ENCODE measurements at places on chromosomes 6 and 20.
A peak's percentile ranks its signal among the peaks of the same experiment; 100 is the strongest.

GRCh38 chr20:42742926-42743325, 446.8 kb downstream of the PTPRT start:
- H3K36me3 ChIP-seq, result no peaks in the 10 kb centered on the region
- no peaks in the 10 kb centered on the region for H3K4me1 ChIP-seq
- no peak overlapping the region for H3K4me3 ChIP-seq
- no peaks in the 10 kb centered on the region for H3K27me3 ChIP-seq
- H3K27ac ChIP-seq, result no peak overlapping the region

GRCh38 chr6:37936906-37937305, 117.4 kb downstream of the ZFAND3 start:
- no peaks in the 10 kb centered on the region for H3K27me3 ChIP-seq
- H3K36me3 ChIP-seq, result no peaks in the 10 kb centered on the region
- H3K4me3 ChIP-seq, result no peak overlapping the region
- H3K4me1 ChIP-seq, result no peaks in the 10 kb centered on the region
- peak; percentile 8 for DNase-seq

DNA sequence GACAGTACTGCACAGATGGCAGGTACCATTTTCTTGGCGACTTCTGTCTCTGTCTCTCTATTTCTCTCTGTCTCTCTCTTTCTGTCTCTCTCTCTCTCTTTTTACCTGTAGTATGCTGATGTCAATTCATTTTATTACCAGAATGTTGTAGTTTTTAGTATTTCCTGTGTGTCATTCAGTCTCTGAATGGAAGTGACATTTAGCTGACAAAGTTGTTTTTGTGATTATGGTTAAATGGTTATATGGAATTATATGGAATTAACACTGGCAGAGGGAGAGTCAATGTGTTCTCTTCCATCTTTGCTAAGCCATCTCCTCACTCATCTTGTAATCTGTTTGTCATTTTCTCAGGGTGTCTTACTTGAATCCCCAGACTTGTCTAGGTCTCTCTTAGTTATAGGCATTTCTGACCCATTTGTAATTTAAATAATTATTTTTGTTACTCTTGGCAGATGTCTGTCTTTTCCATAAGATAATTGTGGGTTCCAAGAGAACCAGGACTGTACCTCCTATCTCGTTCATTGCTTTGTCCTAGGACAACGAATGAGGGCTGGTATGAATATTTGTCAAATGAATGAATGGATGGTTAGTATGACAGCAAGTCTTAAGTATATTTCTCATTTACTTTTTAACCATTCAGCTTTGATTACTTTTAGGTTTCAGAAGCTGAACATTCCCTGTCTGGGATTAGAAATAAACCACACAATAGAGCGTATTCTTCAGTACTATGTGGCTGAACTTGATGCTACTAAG, 64.4 kb downstream of the DNAH8 start:
- H3K36me3 ChIP-seq, result no peaks in the 10 kb centered on the region
- no peak overlapping the region for H3K27ac ChIP-seq
- no peaks in the 10 kb centered on the region for H3K27me3 ChIP-seq
- no peak for DNase-seq
- H3K4me3 ChIP-seq, result no peak overlapping the region
- no peaks in the 10 kb centered on the region for H3K4me1 ChIP-seq

GRCh38 chr20:49575551-49576060, 7.7 kb upstream of the PTGIS start:
- H3K36me3 ChIP-seq, result no peaks in the 10 kb centered on the region
- peaks cover 11% of the 10 kb centered on the region for H3K27me3 ChIP-seq
- H3K4me1 ChIP-seq, result peaks cover 2% of the 10 kb centered on the region
- H3K27ac ChIP-seq, result no peak overlapping the region

- H3K4me1 ChIP-seq, result peaks cover 21% of the 10 kb centered on the region
- H3K27me3 ChIP-seq, result no peaks in the 10 kb centered on the region
- no peak for DNase-seq
- no peak overlapping the region for H3K27ac ChIP-seq
These were observed 86.4 kb downstream of the ZHX3 start for GRCh38 chr20:41231136-41231535.

DNA sequence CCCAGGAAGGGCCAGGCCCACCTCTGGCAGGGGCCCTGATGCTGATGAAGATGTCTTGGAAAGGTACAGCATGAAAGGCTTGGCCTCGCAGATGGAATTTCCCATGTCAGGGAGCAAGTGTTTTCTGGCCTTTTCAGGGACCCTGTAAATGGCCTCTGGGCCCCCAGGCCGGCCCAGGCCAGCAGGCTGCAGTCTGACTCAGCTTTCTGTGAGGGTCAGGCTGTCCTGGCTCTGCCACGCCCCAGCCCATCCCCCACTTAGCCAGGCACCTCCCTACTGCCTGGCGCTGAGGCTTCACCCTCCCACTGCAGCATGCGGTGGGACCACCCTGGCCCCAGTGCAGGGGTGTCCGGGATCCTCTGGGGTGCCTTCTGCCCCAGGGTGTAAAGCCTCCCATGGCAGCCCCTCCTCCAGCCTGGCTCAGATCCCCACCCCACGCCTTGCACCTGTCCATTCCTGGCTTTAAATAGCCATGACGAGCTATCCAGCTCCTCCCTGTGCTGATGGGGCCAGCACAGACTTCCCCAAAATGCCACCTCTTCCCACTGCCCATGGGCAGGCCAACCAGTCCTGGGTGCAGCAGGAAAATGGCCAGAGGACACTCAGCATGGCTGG, 35.6 kb upstream of the GATA5 start:
- H3K4me3 ChIP-seq, result no peak overlapping the region
- no peaks in the 10 kb centered on the region for H3K36me3 ChIP-seq

DNA sequence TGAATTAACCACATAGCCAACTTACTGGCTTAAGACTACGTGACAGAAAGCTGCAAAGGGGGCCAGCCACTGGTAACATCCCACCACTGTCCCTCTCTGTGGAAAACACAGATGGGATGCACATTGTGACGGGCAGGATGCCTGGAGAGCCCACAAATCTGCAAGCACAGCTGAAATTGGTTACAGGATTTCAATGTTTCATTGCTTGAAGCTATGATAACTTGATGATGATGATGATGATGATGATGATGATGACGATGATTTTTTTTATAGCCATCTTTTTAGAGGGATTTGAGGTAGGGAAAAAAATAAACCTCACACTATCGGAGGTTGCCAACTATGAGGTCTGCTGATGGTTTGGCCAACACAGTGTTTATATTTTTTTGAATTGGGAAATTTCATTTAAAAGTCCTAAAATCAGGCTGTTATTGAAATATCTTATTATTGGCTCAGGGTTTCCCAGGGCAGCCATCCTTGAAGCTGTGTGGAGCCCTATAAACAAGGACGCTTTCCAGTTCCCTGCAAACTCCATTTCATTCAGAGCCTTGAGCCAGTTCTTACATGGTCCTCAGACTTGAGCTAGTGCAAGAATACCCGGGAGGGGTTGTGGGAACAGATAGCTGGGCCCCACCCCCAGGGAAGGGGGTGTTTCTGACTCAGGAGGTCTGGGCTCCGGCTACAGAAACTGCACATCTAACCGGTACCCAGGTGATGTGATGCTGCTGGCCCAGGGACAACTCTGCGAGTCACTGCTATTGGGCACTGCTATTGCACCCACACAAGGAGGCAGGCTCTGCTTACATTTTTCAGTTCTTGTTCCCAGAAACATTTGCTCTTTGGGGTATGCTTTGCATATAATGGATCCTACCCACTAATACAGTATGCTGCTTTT, 27.1 kb downstream of the BCAS1 start:
- H3K4me3 ChIP-seq, result no peak overlapping the region
- DNase-seq, result peak; percentile 26
- H3K27me3 ChIP-seq, result no peaks in the 10 kb centered on the region

DNA sequence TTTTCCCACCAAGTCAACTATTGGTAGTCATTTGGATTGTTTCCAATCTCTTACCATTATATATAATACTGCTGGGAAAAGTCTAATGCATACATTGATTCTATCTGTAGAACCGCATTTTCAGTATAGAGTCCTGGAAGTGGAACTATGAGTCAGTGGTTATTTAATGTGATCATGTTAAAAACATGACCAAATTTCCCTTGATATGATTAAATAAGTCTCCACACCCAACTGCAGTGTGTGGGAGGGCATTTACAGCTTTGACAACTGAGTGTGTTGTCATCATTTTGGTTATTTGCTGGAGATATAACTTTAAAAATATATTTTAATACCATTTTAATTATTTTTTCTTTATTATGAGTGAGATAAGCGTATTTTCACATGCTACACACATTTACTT, 1027.6 kb downstream of the EYS start:
- H3K27me3 ChIP-seq, result no peaks in the 10 kb centered on the region
- H3K4me1 ChIP-seq, result no peaks in the 10 kb centered on the region
- no peak overlapping the region for H3K4me3 ChIP-seq
- no peak for DNase-seq

GRCh38 chr6:156421933-156422332, 355.2 kb upstream of the ARID1B start:
- H3K36me3 ChIP-seq, result no peaks in the 10 kb centered on the region
- H3K27ac ChIP-seq, result no peak overlapping the region
- DNase-seq, result no peak
- no peaks in the 10 kb centered on the region for H3K27me3 ChIP-seq
- H3K4me3 ChIP-seq, result no peak overlapping the region
- H3K4me1 ChIP-seq, result no peaks in the 10 kb centered on the region

DNA sequence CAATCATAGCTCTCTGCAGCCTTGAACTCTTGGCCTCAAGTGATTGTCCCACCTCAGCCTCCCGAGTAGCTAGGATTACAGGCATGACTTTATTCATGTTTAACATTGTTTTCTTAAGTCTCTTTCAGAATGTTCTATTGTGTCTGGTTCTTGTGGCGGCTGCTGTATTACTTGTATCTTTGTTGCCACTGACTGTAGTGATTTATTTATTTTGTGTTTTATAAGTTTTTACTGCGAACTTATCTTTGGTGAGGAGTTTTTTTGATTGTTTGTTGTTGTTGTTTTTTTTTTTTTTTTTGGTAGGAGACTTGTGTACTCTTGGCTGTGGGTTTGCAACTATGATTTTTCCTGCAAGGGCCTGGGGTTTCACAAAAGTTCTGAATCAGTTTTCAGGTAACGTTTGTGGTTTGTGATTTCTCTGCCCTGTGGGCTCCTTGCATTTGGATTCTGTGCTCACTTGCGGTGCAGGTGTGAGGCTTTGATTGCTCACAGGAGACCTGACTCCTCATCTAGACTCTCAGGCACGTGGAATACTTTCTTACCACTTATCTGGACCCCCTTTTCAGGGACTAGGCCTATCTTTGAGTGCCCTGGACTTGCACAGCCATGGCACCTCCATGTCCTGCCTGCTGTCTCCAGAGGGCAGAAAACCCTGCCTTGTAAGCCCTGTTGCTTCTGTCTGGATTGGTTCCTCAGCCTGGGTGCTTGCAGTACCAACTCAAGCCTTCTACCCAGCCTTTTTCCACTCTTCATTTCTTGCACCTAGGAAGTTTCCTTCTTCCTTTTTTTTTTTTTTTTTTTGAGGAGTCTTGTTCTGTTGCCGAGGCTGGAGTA, 25.2 kb downstream of the KIF25 start:
- H3K36me3 ChIP-seq, result no peaks in the 10 kb centered on the region
- no peaks in the 10 kb centered on the region for H3K4me1 ChIP-seq
- peaks cover 4% of the 10 kb centered on the region for H3K27me3 ChIP-seq
- no peak overlapping the region for H3K27ac ChIP-seq
- DNase-seq, result no peak
- no peak overlapping the region for H3K4me3 ChIP-seq

DNA sequence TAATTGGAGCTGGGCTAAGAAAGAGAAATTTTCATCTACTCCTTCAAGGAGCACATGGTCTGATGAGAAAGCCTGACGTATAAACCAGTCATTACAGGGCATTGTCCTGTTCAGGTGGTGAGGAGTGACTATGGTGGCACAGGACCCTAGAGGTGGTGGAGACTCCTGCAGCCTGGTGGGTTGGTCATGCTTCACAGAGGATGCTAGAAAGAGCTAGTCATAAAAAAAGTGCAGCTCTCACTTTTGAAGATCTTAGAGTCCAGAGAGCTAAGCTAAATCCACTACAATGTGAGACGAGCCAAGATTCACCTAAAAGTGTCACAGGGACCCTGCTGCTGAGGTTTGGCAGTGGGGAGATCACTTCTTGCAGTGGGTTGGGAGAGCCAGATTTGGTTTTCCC, 9.8 kb upstream of the ZNF831 start:
- no peak for DNase-seq
- H3K27ac ChIP-seq, result no peak overlapping the region
- no peaks in the 10 kb centered on the region for H3K4me1 ChIP-seq

DNA sequence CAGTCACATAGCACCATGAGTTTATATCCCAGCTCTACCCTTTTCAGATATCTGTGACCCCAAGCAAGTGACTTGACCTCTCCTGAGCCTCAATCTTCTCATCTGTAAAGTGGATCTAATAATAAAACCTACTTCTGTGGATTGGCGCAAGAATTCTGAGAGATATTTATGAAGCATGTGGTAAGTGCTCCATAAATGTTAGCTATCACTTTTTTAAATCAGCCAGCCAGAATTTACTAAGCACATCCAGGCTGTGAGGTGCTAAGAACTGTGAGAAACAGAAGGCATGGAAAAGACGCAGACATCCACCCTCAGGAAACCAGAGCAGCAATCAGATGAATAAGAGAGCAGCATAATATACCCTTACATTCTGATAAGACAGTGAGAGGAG, 862 bp downstream of the C20orf96 start:
- H3K36me3 ChIP-seq, result no peaks in the 10 kb centered on the region
- no peaks in the 10 kb centered on the region for H3K27me3 ChIP-seq
- H3K4me1 ChIP-seq, result peaks cover 13% of the 10 kb centered on the region
- DNase-seq, result no peak
- peak overlapping the region; percentile 85 for H3K27ac ChIP-seq

- peaks cover 34% of the 10 kb centered on the region for H3K27me3 ChIP-seq
- no peak within 1 kb of the TSS for H3K27ac ChIP-seq
- DNase-seq, result peak; percentile 74
- no peaks in the 10 kb centered on the region for H3K36me3 ChIP-seq
- peak within 1 kb of the TSS; percentile 60 for H3K4me3 ChIP-seq
These were observed at the start of gene BMP6 for GRCh38 chr6:7725849-7726415. BMP6 (plus strand) TSS chr6:7726099; CDS start chr6:7726956, 857 bp downstream.

DNA sequence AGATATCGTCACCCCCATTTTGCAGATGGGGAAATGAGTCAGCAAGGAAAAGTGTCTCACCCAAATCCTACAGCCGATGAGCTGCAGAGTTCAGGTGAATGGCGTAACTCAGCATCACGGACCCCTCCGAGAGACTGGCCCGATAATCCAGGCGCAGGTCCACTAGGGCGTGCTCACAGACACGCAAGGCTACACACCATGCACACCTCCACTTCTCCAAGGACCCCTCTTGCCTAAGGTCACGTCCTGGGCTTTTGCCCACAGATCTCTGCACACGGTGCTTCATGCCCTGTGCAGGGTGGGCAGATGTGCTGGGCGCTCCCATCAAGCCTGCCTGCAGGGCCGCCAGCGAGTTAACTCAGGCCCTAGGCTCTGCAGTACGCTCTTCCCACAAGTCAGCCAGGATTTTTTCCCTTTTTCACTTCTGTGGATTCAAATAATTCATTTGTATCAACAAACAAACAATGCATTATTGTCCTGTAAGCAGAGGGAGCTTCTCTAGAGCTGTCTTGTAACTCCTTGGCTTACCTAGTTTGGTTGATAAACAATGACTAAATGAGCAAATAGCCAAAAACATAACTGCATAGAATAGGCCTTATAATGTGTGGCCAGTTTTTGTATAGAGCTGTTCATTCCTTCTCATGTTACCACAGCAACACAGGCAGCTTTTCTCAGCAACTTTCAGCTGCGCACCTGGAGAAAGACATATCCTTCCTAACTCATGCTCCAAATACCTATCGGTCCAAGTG, 139.1 kb downstream of the AGPAT4 start:
- no peaks in the 10 kb centered on the region for H3K4me1 ChIP-seq
- no peaks in the 10 kb centered on the region for H3K27me3 ChIP-seq
- DNase-seq, result no peak
- H3K27ac ChIP-seq, result no peak overlapping the region

- peak overlapping the region; percentile 76 for H3K4me3 ChIP-seq
- no peaks in the 10 kb centered on the region for H3K4me1 ChIP-seq
- H3K27me3 ChIP-seq, result no peaks in the 10 kb centered on the region
- no peaks in the 10 kb centered on the region for H3K36me3 ChIP-seq
- H3K27ac ChIP-seq, result peak overlapping the region; percentile 92
These were observed 641 bp downstream of the ARFGEF2 start for GRCh38 chr20:48921883-48922820.
